ENCODE measurements at places on chromosomes 4 and X.

DNA sequence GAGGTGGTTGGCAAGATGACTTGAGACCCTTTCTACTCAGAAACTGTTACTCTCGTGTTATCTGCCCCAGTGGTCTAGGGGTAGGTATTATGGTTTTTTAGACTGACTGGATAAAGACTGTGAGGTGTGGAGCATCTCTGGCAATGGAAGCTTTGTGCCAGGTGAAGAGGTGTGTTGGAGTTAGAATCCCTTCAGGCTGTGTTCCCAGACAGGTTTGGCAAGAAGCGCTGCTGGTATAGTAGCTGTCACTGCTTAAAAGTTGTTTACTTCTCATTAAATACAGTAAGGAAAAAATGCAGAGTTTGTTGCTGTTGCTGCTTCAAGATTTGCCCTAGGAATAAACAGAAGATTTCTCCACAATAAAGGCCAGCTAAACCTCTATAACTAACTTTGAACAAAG is 35.3 kb downstream of the AREG start:
- no peak for DNase-seq

DNA sequence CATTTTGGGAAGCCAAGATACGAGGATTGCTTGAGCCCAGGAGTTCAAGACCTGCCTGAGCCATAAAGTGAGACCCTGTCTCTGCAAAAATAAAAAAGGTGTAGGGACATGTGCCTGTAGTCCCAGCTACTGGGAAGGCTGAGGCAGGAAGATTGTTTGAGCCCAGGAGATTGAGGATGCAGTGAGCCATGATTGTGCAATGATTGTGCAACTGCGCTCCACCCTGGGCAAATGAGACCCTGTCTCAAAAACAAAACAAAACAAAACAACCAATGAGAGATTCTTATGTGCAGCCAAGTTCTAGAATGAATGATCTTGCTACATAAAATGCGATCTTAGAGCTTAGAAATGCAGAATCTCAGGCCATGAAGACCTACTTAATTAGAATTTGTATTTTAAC is 22.5 kb downstream of the SLC9B2 start:
- no peak for DNase-seq

DNA sequence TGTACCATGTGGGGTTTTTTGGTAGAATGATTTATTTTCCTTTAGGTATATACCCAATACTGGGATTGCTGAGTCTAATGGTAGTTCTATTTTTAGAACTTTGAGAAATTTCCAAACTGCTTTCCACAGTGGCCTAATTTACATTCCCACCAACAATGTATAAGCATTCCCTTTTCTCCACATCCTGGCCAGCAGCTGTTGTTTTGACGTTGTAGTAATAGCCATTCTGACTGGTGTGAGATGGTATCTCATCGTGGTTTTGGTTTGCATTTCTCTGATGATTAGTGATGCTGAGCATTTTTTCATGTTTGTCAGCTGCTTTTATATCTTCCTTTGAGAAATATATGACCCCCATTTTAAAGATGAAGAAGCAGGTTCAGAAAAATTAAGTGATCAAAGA is 153.7 kb downstream of the CBR4 start:
- DNase-seq = no peak

- no peak for DNase-seq
These were observed 605.2 kb upstream of the NR3C2 start for GRCh38 chr4:149047368-149047767.

GRCh38 chr4:168484626-168485025 is 4.3 kb upstream of the DDX60L start:
- no peak for DNase-seq

GRCh38 chr4:122814426-122814825 is 12.2 kb upstream of the FGF2 start:
- no peak for DNase-seq

DNA sequence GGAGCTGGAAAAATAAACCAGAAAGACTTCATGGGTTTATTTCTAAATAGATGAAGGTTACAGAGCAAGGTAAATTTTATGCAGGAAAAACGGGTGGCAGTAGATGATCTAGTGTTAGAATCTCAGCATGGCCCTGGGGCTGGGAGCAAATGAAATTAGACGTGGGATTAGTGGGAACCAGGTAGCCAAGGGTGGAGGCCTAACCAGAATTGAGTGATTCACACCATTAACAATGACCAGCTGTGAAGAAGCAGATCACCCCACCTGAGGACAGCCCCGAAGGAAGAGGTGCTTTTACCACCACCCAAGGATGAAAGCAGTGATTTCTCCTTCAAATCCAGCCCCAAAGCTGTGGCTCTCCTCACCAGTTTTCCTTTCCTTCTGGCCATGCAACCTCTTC is 20.8 kb upstream of the ACSL1 start:
- DNase-seq = no peak

DNA sequence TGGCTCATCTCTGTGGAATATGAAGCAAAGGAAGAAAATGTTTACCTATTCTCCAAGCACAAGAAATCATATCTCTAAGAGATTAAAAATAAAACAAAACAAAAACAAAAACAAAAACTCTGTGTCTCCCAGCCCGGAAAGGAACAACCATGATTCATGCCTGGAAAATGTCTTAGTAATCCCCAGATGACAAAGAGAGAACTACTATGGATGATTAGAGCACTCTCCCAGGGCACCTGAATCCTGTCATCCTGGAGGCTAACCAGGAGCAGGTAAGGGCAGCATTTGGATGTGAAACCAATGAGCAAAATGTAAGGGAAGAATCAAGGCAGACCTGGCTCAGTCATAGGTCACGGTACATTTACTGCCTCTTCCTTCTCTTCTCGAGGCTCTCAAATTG is 1.7 kb upstream of the AKAP4 start:
- DNase-seq = no peak

DNA sequence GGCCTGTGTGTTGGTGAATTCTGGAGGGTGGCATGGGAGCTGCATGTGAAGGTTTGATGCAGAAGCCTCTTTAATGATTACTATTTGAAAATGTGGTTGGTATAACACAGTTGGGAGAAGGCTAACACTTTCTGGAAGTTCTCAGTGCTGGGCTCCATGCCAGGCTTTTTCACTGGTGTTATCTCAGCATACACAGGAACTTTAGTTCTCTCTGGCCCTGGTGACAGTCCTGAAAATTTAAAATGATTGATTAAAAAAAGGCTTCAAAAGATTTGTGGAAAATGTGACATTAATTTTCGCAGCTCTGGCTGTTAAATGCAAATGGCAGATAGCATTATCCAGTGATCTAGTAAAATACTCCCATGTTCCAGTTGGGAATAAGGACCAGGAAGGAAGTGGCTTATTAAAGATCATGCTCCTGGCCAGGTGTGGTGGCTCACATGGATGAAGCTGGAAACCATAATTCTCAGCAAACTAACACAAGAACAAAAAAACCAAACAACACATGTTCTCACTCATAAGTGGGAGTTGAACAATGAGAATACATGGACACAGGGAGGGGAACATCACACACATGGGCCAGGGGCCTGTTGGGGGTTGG is 36.6 kb downstream of the DIPK2B start:
- DNase-seq = no peak

Measured in H54 (cell line).